ENCODE measurements at places on chromosomes 1 and 21. TPM values are rescaled to one million over a fixed set of nuclear protein-coding genes. Genes with fewer than 3 reads are reported as not detected.

The LCE1E gene
- not detected for total RNA-seq

DNA sequence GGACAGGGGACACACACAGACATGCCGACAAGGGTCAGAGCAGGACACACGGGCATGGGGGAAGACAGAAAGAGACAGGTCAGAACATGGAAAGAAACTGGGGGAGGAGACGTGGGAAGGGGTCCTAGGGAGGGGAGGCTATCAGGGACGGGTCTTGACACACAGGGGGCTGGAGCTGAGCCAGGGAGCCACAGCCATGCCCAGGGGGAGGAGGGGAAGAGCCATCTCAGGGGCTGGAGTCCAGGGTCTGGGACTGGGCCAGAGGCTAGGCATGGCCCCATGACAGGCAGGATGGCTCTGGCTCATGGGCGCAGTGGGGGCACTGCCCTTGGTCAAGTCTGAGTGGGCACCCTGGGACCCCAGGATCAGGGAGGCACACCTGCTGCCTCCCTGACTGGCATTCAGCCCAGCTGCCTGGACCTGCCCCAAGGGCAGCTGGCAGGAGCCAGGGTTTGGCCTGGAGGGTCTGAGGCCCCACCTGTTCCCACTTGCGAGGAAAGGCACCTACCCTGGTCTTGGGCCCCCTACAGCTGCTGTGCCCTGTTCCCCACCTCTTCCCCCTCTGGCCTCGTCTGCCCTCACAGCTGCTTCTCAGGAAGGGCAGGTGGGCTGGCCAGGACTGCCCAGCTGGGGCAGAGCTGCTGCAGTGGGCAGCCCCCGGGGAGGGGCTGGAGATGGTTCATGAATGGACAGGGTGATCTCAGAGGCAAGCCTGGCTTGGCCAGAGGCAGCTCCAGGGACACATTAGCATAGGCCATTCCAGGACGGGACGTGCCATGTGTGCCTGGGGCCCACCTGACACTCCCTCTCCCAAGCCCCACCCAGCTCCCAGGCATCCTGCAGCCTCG lies 42.9 kb downstream of the HSPG2 start:
- DNase-seq = no peak

- DNase-seq = peak; percentile 79
Measured at GRCh38 chr1:27341525-27342252, at the start of gene SYTL1. Gene SYTL1, plus strand, starts transcription at chr1:27342022. Its CDS starts 3,313 bp downstream, at chr1:27345335.

DNA sequence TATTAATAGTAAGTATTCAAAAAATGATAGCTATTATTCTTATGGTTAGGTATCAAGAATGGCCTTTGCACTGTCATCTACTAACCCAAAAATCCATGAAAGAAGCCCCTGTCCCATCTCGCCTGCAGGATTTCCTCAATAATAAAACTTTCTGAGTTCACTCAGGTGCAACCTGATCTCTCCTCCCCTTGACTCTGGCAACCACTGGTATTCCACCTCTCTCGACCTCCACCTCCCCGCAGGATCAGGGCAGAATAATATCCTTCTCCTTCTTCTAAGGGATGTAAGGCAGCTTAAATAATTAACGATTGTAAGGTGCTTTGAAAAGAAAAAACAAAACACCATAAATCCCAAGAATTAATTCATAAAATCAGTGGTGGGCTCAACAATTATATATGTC lies 359.3 kb downstream of the PLPP3 start:
- no peak for DNase-seq
